ENCODE measurements at places on chromosomes 16 and 17. TPM values are rescaled to one million over a fixed set of nuclear protein-coding genes. Genes with fewer than 3 reads are reported as not detected.

DNA sequence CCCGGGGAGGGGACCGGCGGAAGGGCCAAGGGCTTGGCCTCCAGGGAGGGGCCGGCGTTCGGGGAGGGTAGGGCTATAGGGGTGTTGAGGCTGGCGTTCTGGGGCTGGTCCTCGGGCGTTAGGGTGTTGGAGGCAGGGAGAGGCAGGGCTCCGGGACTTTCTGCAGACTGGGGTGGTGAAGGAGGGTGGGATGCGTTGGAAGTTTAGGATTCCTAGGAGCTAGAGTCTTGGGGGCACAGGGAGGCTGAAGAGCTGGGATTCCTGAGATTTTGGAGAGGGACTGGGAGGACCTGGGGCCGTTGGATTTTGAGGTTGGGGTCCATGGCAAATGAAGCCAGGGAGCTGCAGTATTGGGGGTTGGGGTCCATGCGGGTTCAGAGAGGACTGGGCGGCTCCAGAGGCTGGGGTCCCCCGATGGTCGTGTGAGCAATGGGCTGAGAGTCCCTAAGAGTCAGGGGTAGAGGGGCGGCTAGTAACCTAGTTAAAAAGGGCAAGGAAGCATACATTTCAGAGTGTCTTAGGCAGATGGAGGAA, 740 bp downstream of the NFATC2IP start:
- peaks cover 12% of the 10 kb centered on the region for H3K4me1 ChIP-seq
- peak; percentile 87 for DNase-seq
- peak overlapping the region; percentile 93 for H3K4me3 ChIP-seq

DNA sequence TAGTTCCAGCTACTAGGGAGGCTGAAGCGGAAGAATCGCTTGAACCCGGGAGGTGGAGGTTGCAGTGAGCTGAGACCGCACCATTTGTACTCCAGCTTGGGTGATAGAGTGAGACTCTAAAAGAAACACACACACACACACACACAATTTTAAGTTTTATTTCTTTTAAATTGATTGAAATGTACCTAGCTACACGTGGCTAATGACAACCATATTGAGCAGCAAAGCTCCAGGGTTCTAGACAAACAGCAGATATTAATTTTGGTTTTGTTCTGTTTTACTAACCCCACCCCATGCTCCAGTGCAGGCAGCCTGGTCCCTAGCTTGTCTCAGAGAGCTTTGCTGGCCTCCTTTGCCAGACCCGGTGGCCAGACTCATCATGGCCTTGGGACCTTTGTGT, 16.0 kb upstream of the RAI1 start:
- no peaks in the 10 kb centered on the region for H3K36me3 ChIP-seq
- peaks cover 4% of the 10 kb centered on the region for H3K27me3 ChIP-seq
- peaks cover 6% of the 10 kb centered on the region for H3K4me1 ChIP-seq

DNA sequence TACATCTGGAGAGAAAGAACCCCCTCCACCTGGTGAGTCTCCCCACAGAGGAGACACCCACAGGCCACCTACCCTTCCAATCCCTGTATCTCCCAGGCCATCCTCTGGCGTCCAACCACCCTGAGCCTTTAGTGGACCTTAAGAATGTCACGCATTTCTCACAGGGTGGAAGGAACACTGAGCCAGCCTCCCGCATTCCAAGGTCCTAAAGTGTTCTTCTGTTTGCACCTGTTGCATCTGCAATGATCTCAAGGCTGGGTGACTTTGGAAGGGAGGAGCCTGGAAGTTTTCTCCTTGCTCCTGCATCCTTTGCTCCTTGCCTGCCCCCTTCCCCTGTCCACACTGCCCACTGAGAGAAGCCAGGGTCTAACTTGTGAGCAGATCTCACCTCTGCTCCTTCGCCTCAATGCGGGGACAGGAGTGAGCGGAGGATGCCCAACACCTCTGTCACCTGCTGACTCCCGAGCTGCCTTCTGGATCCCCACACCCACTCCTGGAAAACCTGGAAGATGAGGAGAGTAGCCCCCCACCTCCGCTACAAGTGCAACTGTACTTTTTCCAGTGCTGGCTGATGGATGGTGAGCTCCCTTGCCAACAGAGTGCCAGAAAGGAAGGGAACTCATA, 3.7 kb downstream of the CHST5 start:
- no peaks in the 10 kb centered on the region for H3K4me1 ChIP-seq
- H3K27ac ChIP-seq: no peak overlapping the region
- peak; percentile 30 for DNase-seq
- no peaks in the 10 kb centered on the region for H3K36me3 ChIP-seq
- peaks cover 11% of the 10 kb centered on the region for H3K27me3 ChIP-seq

DNA sequence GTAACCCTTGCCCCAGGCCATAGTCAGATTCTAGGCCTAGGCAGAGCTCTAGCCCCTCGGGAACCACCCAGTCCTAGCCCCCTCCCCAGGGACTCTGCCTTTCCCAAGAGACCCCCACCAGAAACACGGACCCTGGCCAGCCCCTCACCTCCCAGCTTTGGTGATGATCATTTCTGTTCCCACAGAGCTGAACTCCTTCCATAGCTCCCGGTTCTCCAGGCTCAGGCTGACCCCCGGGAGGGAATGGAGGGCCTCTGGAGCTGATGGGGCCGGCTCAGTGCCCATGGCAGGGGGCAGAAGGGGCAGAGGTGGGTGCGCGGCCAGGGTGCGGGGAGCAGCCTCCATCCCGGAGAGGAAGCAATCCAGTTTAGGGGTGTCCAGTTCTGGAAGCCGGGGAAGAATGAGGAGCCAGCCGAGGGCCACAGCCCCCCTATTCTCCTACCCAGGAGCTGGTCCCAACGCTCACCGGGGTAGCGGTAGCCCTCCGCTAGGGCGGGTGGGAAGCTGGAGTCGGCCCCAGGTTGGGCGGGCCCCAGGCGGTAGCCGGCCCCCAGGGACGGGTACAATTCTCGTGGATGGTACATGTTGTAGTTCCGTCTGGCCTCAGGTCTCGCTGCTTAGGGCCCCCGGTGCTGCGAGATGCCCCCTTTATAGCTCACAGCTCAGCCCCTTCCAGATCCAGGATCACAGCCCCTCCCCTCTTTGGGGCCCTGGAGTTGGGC, 953 bp downstream of the TBX6 start:
- H3K36me3 ChIP-seq: peaks cover 9% of the 10 kb centered on the region
- H3K27me3 ChIP-seq: no peaks in the 10 kb centered on the region
- peaks cover 27% of the 10 kb centered on the region for H3K4me1 ChIP-seq
- peak overlapping the region; percentile 56 for H3K27ac ChIP-seq

DNA sequence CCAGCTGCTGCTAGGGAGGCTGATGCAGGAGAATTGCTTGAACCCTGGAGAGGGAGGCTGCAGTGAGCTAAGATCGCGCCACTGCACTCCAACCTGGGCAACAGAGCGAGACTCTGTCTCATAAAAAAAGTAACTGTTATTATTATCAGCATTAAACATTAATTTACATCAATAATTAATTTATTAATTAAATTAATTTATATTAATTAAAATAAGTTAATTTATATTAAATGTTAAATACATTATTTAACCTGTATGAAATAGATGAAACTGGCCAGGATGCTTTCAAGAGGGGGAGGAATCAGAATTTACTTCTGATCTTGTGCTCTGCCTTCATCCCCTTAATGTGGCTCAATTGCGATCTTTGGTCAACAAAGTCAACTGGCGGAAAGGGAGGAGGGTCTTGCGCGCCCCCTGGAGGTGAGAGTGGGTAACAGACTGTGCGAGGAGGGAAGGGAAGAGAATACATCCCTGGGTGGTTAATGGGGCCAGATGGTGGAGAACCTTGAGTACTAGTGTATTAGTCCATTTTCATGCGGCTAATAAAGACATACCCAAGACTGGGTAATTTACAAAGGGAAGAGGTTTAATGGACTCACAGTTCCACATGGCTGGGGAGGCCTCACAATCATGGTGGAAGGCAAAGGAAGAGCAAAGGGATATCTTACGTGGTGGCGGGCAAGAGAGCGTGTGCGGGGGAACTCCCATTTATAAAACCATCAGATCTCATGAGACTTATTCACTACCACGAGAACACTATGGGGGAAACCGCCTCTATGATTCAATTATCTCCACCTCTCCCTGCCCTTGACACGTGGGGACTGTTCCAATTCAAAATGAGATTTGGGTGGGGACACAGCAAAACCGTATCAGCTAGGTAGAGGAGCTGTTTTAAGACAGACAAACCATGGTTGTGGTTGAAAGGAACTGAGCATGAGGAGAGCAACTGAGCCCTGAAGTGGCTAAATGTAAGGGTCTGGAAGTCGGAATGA, 15.7 kb upstream of the CPPED1 start:
- H3K4me1 ChIP-seq: no peaks in the 10 kb centered on the region
- no peak overlapping the region for H3K4me3 ChIP-seq
- H3K36me3 ChIP-seq: no peaks in the 10 kb centered on the region
- H3K27me3 ChIP-seq: no peaks in the 10 kb centered on the region
- H3K27ac ChIP-seq: no peak overlapping the region
- DNase-seq: peak; percentile 90

GRCh38 chr16:77308163-77308561, 109.0 kb downstream of the SYCE1L start:
- no peaks in the 10 kb centered on the region for H3K36me3 ChIP-seq
- H3K4me1 ChIP-seq: peaks cover 16% of the 10 kb centered on the region
- no peak for DNase-seq
- peak overlapping the region; percentile 46 for H3K27ac ChIP-seq

The TNFRSF13B gene
- not detected for total RNA-seq

The SPNS3 gene
- total RNA-seq: not detected

The FBXO47 gene
- total RNA-seq: not detected

Measured in osteoblast (primary cell).